ENCODE measurements at places on chromosomes 4 and X. TPM values are rescaled to one million over a fixed set of nuclear protein-coding genes. Genes with fewer than 3 reads are reported as not detected.

DNA sequence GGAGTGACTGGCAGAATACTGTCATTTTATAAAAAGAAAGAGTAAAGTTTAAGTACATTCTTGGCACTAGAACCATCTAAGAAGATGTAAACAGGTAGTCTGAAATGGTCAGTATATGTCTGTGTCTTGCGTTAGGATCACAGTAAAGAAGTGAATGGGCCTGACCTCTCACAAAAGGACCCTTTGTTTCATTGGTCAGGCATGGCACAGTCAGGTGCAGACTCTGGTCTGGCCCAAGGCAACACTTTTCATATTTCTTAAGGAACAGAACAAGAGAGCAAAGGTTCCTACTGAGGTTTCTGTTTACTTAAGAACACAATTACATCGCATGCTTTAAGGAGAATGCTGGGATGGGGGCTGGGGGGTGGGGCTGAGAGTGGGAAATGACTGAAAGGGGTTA lies 48.1 kb downstream of the RPGR start:
- H3K4me3 ChIP-seq, result no peak overlapping the region
- H3K36me3 ChIP-seq, result peaks cover 9% of the 10 kb centered on the region
- no peaks in the 10 kb centered on the region for H3K4me1 ChIP-seq
- no peak for DNase-seq
- H3K27me3 ChIP-seq, result no peaks in the 10 kb centered on the region

GRCh38 chr4:181834071-181834470 lies 409.1 kb upstream of the TENM3 start:
- H3K4me3 ChIP-seq, result no peak overlapping the region
- H3K4me1 ChIP-seq, result no peaks in the 10 kb centered on the region
- H3K36me3 ChIP-seq, result no peaks in the 10 kb centered on the region
- DNase-seq, result no peak
- no peaks in the 10 kb centered on the region for H3K27me3 ChIP-seq

CXXC4 gene
- polyA plus RNA-seq, result 0.57 TPM

- no peaks in the 10 kb centered on the region for H3K36me3 ChIP-seq
- DNase-seq, result no peak
- H3K27ac ChIP-seq, result no peak overlapping the region
- H3K4me1 ChIP-seq, result no peaks in the 10 kb centered on the region
Observed at GRCh38 chr4:66376921-66377320, 706.6 kb upstream of the EPHA5 start.

KANTR gene
- polyA plus RNA-seq, result 16.6 TPM

TBC1D8B gene
- 1.9 TPM for polyA plus RNA-seq

- no peak for DNase-seq
- H3K27ac ChIP-seq, result no peak overlapping the region
- no peaks in the 10 kb centered on the region for H3K27me3 ChIP-seq
- no peak overlapping the region for H3K4me3 ChIP-seq
Observed at GRCh38 chr4:67604749-67605148, 46.2 kb downstream of the STAP1 start.

- no peak for DNase-seq
- H3K4me1 ChIP-seq, result no peaks in the 10 kb centered on the region
- no peak overlapping the region for H3K4me3 ChIP-seq
- no peaks in the 10 kb centered on the region for H3K36me3 ChIP-seq
- H3K27me3 ChIP-seq, result no peaks in the 10 kb centered on the region
Observed at GRCh38 chrX:42460706-42461105, 317.3 kb downstream of the PPP1R2C start.

CYTL1 gene
- polyA plus RNA-seq, result 1.4 TPM

GRCh38 chr4:124433500-124433899 lies 279.0 kb downstream of the ANKRD50 start:
- H3K4me1 ChIP-seq, result no peaks in the 10 kb centered on the region
- H3K27ac ChIP-seq, result no peak overlapping the region
- no peak for DNase-seq
- no peak overlapping the region for H3K4me3 ChIP-seq

GAR1 gene
- polyA plus RNA-seq, result 33.4 TPM

KCNIP4 gene
- 0.07 TPM for polyA plus RNA-seq

DNA sequence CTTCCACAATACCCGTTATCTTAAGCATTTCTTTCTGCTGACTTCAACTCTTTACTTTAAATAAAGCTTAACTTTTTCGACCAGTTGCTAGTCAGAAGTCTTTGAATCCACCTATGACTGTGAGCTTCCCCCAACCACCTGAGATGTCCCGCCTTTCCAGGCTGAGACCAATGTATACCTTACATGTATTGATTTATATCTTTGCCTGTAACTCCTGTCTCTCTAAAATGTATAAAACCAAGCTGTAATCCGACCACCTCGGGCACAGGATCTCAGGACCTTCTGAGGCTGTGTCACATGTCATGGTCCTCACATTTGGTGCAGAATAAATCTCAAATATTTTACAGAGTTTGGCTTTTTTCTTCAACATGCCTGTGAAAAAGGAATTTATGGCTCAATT lies 2.9 kb upstream of the TMEM164 start:
- no peak overlapping the region for H3K4me3 ChIP-seq
- no peak overlapping the region for H3K27ac ChIP-seq
- H3K4me1 ChIP-seq, result peaks cover 4% of the 10 kb centered on the region
- H3K27me3 ChIP-seq, result peaks cover 9% of the 10 kb centered on the region

DNA sequence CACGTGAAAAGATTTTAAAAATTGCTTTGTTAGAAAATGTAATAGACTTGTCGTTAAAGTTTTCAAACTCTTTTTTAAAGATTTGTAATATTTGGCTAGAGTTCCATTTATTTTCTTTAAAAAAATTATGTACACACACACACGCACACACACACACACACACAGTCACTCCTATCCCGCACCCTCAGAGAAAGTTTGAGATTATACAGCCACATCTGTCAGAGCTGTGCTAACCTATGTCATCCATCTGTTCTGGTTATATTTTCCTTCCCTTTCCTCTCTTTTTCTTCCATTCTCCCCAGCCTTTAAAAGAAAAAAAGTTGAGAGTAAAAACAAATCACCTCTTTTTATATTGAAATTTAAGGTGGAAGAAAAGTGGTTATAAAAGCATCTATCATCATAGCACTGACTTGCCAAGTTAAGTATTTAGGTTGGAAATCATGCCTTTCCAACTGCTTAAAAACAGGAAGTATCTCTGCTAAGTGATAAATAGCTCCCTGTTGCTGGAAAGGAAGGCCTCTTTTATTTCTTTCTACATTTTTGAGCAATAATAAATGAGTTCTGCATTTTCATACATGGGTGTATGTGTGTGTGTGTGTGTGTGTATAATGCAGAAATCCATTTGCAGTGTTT lies 163.3 kb upstream of the SPRY1 start:
- no peak overlapping the region for H3K4me3 ChIP-seq
- no peaks in the 10 kb centered on the region for H3K27me3 ChIP-seq
- H3K27ac ChIP-seq, result no peak overlapping the region
- H3K36me3 ChIP-seq, result no peaks in the 10 kb centered on the region
